Heart left ventricle (tissue), 16 donors: ENCODE measurements at places on chromosomes 6 and 20. TPM values are rescaled to one million over a fixed set of nuclear protein-coding genes. Genes with fewer than 3 reads are reported as not detected.

Gene SOBP
- 11.4 TPM for polyA plus RNA-seq

Gene PRKN
- polyA plus RNA-seq: 6.7 TPM

Gene ZFP57
- 0.06 TPM for polyA plus RNA-seq

DNA sequence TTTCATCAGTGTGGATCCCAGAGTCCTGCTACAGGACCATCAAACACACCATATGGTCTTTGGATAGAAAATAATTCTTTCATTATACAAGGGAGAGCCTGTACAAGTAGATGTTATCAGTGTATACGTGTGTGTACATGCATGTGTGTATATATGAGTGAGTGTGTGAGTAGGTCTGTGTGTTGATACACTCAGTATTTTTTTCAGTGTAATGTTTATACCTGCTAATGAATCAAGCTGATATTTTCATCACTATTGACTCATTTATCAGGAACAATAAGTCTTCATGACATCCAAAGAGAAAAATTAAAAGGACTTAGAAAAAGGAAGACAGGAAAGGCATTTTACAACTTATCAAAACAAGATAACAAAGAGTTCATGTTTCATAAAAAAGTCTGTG is 66.5 kb downstream of the EPM2A start:
- DNase-seq: no peak

DNA sequence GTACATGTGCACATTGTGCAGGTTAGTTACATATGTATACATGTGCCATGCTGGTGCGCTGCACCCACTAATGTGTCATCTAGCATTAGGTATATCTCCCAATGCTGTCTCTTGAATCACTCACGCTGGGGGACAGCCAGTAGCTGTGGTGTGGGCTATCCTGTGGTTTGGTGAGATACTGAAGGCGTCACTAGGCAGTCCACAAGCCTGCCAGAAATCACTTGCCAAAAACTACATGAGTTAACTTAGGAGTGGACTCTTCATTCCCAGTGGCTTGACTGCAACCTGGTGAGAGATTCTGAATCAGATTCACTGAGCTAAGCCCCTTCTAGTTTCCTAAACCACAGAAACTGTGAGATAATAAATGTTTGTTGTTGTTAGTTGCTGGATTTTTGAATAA is 191.3 kb downstream of the TSHZ2 start:
- DNase-seq: no peak

DNA sequence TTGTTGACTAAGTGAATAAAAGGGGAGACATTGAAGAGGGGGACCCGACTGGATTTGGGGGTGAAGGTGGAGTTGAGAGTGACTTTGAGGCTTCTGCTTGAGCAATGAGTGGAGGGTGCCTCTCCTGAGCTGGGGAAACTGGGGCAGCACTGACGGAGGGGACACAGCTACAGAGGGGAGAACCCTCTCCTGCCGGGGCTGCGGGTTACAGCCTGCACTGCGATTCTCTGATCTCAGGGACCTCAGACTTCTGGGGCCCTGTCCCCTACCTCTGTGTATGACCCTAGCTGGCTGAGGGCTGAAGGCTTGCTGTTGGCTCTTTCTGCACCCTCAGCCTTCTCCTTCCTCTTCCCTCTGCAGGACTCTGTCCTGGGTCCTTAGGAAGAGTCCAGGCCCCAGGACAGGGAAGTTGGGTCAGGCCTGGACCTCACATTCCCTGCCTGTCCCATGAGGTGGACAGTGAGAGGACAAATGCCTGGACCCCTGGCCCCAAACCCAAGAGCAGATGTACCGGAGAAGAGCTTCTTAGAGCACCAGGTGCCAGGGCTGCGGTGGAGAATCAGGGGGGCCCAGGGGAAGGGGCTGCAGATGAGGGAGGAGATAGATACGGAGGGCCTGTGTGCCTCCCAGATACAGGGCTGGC is 13.7 kb upstream of the FAM110A start:
- no peak for DNase-seq

GRCh38 chr20:60258255-60258863 is 300.1 kb downstream of the CDH26 start:
- no peak for DNase-seq

DNA sequence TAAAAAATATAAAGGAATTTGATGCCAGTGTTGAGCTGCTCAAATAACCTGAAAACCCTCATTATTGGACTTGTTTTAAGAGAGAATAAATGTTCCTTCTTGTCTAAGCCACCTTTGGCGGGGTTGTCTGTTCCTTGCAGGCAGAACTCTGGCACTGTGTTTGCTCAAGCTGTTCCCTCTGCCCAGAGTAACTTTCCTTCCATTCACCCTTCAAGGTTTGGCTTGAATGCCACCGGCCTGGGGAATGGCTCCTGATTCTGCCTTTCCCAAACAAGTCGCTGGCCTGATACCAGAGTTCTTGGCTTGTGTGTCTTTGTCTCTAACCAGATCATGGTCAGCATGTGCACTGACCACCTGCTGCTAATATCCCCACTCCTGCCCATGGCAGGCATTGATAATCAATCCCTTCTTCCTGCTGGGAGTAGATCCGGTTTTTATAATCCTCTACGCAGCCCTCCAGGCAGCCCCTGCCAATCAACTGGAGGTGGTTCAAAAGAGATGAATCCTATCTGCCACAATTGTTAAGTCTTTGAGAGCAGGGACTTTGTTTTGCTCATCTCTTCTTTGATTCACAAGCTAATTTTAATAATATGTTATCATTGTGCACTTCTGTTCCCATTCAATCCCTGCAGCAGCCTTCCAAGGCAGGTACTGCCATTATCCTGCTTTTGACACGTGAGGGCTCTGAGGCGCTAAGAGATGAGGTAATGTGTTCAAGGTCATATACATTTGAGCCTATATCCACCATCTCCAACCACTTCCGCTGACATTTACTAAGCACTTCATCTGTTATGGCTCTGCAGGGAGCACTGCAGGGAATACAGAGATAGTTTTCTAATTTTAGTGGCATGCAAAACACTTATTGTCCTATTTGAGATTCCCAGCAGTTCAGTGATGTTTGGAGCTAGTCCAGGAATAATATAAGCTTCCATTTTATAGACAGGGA is 3.1 kb upstream of the CCM2L start:
- no peak for DNase-seq
